ENCODE measurements at places on chromosomes 3 and 15. TPM values are rescaled to one million over a fixed set of nuclear protein-coding genes. Genes with fewer than 3 reads are reported as not detected.

AGBL1 gene
- not detected for total RNA-seq

KIF9 gene
- 21.4 TPM for total RNA-seq

FAM227B gene
- total RNA-seq, result 3.3 TPM

LSMEM2 gene
- 0.55 TPM for total RNA-seq

DNA sequence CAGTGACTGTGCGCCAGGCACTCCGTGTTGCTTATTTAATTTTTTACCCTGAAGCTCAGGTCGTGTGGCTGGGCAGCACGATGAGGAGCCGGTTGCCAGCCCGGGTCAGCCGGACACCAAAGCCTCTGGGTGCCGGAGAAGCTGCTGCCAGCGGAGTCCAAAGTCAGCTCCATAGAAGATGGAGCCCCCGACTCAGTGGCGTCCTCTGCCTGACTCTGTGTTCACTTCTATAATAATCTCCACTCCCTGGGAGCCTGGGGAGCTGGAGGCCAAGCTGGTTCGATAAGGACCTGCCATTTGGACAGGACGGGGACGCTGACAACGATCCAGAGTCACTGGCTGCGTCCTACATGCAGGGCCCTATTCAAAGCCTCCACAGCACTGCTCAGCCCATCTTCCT is 78.6 kb downstream of the VGLL4 start:
- DNase-seq, result no peak

DNA sequence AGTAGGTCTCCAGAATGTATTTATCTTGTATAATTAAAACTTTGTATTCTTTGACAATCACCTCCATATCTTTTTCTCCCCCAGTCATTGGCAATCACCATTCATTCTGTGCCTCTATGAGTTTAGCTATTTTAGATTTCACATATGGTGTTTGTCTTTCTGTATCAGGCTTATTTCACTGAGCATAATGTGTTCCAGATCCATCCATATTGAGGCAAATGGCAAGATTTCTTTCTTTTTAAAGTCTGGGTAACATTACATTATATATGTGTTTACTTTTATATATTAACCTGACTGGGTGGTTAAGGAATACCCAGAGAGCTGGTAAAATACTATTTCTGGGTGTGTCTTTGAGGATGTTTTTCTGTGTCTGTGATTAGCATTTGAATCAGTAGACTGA is 486.6 kb downstream of the SQOR start:
- no peak for DNase-seq

- DNase-seq, result no peak
These were observed 107.8 kb upstream of the CNTN3 start for GRCh38 chr3:74722211-74722610.

DNA sequence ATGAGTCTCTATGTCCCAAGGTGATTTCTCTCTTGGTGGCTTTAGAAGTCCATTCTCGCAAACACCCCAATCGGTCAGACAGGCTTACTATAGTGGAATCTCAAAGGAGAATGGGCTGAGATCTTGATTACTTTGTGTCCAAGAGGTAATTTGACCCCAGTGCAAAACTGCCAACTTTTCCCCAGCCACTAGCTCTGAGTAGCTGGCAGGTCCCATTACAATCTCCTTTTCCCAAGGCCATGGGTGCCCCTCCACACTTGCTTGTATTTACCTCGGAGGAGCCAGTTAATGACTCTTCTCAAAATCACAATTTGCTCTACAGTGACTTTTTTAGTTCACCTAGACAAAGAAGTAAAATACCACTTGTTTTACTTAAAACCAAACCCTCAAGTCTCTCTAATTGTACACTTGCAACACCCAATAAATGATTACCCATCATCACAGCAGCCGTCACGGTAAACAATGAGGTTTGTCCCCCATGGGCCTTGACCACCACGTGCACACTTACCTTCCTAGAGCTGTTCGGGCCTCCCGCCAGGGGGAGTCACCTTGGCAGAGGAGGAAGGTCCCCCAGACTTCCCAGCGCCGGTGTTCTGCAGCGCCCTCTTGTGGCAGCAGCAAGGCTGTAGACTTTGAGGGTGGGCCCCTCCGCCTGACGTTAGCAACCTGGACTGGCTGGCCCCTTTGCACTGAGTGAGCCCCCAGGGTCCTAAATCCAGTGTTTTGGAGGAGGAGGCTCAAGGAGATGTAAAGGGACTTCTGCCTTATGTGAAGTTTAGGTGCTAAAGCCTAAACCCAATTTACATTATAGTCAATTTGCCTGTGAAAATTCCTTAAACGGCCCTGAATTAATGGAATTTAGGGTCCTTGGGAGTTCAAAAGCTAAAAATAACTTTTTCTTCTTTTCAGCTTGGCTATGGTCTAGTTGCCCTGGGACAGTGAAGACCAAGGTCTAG is 18.7 kb upstream of the HDAC11 start:
- DNase-seq, result no peak

DNA sequence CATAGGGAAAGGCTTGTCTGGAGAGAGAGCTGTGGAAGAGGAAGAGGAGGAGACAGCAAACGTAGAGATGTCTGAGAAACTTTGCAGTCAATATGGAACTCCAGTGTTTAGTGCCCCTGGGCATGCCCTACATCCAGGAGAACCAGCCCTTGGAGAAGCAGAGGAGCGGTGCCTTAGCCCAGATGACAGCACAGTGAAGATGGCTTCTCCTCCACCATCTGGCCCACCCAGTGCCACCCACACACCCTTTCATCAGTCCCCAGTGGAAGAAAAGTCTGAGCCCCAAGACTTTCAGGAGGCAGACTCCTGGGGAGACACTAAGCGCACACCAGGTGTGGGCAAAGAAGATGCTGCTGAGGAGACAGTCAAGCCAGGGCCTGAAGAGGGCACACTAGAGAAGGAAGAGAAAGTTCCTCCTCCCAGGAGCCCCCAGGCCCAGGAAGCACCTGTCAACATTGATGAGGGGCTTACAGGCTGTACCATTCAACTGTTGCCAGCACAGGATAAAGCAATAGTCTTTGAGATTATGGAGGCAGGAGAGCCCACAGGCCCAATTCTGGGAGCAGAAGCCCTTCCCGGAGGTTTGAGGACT is 6.9 kb downstream of the MAP1A start:
- no peak for DNase-seq

GRCh38 chr15:25532269-25533140 is 93.7 kb upstream of the UBE3A start:
- no peak for DNase-seq
